ENCODE measurements at places on chromosomes 1 and 21. TPM values are rescaled to one million over a fixed set of nuclear protein-coding genes. Genes with fewer than 3 reads are reported as not detected.
A peak's percentile ranks its signal among the peaks of the same experiment; 100 is the strongest.

DNA sequence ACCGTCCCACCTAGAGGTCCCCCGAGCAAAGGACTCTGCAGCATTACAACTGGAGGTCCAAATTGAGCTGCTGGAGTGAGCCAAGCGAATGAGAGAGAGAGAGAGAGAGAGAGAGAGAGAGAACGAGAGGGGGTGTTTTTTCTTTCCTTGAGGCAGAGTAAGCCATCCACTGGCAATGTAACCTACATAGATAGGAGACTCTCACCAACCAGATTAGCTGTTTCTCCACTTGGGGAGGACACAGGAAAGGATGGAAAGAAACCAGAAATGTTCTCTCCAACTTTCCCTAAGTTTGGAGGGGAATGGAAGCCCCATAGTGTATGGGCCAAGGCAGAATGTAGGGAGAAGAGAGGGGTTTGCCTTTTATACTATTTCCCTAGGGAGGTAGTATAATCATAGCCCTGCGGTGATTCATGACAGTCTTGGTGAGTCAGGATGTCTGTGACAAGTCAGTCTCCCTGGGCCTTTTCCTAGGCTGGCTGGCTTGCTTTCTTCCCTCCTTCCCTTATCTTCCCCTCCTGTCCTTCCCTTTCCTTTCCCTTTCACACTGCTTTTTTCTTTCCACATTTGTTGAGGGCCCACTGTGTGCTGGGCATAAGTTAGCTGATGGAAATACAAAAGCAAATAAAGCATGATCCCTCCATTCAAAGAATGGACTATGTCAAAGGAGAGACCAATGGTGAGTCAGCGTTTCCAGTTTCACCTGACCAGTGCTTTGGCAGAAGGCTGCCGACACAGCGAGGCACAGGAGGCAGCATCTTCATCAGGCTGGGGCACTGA is 7.1 kb downstream of the FNDC7 start:
- DNase-seq = peak; percentile 45

The OR2L5 gene
- total RNA-seq = not detected

The IER5 gene
- total RNA-seq = 25.0 TPM

The BGLAP gene
- total RNA-seq = 0.47 TPM

Data from left cardiac atrium (tissue), 4 donors.